ENCODE measurements at places on chromosomes 12 and 14.

GRCh38 chr12:45446013-45446412 lies 230.1 kb downstream of the ANO6 start:
- DNase-seq, result no peak
- H3K4me3 ChIP-seq, result no peak overlapping the region
- no peak overlapping the region for H3K27ac ChIP-seq
- no peaks in the 10 kb centered on the region for H3K4me1 ChIP-seq

DNA sequence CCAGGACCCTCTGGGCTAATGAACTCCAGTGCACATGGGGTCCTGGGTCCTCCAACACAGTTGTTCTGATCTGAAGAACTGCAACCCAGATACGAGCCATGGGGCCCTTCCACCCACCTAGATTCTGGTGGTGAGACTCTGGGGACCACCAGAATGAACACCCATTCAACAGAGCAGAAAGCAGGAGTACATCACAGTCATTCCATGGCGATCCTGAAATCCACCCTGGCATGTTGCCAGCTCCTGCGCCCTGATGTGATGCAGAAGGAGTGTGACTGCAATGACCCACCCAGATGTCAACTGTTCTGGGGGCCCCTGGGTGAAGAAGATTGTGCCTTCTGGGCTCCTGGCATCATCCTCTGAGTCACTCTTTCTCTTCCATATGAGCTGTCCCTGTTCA lies 211.6 kb downstream of the KIF26A start:
- peaks cover 8% of the 10 kb centered on the region for H3K27me3 ChIP-seq
- H3K36me3 ChIP-seq, result no peaks in the 10 kb centered on the region
- H3K4me1 ChIP-seq, result no peaks in the 10 kb centered on the region
- no peak overlapping the region for H3K27ac ChIP-seq

DNA sequence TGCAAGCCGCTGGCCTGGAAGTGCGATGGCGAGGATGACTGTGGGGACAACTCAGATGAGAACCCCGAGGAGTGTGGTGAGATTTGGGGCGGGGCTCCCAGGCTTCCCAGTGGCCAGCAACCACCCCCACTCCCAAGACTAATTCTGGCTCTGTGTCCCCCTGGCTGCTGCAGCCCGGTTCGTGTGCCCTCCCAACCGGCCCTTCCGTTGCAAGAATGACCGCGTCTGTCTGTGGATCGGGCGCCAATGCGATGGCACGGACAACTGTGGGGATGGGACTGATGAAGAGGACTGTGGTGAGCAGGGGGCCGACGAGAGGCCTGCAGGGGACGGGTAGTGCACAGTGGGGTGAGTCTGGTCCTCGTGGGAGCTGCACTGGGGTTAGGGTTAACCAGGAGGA lies 12.1 kb upstream of the NXPH4 start:
- DNase-seq, result no peak
- no peak overlapping the region for H3K4me3 ChIP-seq
- H3K27ac ChIP-seq, result no peak overlapping the region
- no peaks in the 10 kb centered on the region for H3K27me3 ChIP-seq
- no peaks in the 10 kb centered on the region for H3K4me1 ChIP-seq
- peaks cover 100% of the 10 kb centered on the region for H3K36me3 ChIP-seq

DNA sequence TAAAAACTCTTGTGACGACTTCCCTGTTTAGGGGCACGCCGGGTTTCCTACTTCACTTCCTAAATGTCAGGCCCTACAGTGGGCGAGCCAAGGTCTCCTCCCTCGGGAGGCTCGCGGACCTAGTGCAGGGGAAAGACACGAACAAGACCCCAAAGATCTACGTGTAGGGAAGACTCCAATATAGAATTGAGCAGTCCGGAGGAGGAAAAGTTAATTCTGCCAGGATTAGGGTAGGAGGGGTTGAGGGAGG lies 564 bp downstream of the ATXN3 start:
- H3K4me3 ChIP-seq, result peak overlapping the region; percentile 95
- DNase-seq, result peak; percentile 83
- H3K27me3 ChIP-seq, result no peaks in the 10 kb centered on the region
- H3K36me3 ChIP-seq, result no peaks in the 10 kb centered on the region

- H3K36me3 ChIP-seq, result no peaks in the 10 kb centered on the region
- peaks cover 30% of the 10 kb centered on the region for H3K4me1 ChIP-seq
- no peak overlapping the region for H3K4me3 ChIP-seq
- no peaks in the 10 kb centered on the region for H3K27me3 ChIP-seq
- DNase-seq, result no peak
- H3K27ac ChIP-seq, result no peak overlapping the region
These were observed 58.1 kb downstream of the FGD4 start for GRCh38 chr12:32457251-32458025.

DNA sequence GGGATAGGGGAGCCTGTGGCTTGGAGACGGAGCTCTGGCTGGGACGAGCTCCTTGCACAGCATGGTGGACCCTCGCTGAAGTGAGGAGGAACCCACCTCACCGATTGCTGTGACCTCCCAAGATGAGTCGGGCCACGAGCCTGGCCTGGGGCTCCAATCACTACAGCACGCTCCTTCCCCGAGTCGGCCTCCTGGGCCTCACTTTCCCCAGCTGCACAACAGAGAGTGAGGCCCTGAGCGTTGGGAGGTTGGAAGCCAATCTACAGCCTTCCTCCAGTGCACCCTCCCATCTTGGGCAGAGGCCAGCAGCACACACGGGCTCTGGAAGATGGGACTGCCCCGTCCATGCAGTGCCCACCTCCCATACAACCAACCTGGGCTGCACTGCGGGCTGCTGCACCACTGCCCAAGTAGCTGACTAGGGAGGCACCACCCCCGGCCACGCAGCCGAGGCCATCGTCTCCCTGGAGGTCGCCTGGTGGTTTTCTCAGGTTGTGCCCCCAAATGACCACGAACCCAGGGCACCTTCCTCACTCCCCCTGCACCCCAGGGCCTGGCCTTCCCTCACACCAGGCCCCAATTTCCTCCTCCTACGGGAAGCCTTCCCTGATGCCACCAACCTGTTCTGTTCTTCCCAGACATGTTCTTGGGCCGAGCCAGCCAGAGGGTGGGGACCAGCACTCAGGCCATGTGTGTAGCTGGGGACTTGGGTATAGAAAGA lies 152.3 kb upstream of the C14orf180 start:
- H3K27ac ChIP-seq, result no peak overlapping the region
- no peak overlapping the region for H3K4me3 ChIP-seq
- no peaks in the 10 kb centered on the region for H3K36me3 ChIP-seq
- no peaks in the 10 kb centered on the region for H3K27me3 ChIP-seq

DNA sequence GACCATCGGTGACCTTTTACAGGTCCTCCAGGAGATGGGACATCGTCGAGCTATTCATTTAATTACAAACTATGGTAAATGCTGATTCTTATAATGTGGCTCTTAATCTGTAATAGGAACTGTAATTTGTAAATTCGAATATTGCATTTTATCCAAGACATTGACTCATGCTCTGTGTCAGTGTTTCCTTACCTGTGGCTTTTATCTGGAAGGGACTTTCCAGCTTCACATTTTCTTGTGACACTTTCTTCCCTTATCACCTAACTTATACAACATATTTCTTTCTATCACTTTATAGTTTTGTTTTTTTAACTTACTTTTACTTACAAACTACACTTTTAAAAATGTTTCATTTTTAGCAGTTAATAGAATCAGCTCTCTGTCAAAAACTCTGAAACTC lies 14.8 kb downstream of the IRAK3 start:
- no peaks in the 10 kb centered on the region for H3K27me3 ChIP-seq
- no peak overlapping the region for H3K27ac ChIP-seq
- H3K4me3 ChIP-seq, result no peak overlapping the region

- no peak overlapping the region for H3K27ac ChIP-seq
- H3K36me3 ChIP-seq, result no peaks in the 10 kb centered on the region
- H3K4me1 ChIP-seq, result peaks cover 15% of the 10 kb centered on the region
- H3K4me3 ChIP-seq, result no peak overlapping the region
These were observed 120.4 kb downstream of the HMGA2 start for GRCh38 chr12:65944637-65945036.

- no peak overlapping the region for H3K4me3 ChIP-seq
- H3K4me1 ChIP-seq, result no peaks in the 10 kb centered on the region
- no peak for DNase-seq
- no peak overlapping the region for H3K27ac ChIP-seq
These were observed 2.6 kb upstream of the KRT81 start for GRCh38 chr12:52293926-52294325.

Measured in spleen (tissue), 13 donors.